CD4-positive, CD25-positive, alpha-beta regulatory T cell (primary cell): ENCODE measurements at places on chromosomes 12 and 14.

GRCh38 chr14:102602421-102603292 is 10.2 kb downstream of the RCOR1 start:
- DNase-seq = no peak

GRCh38 chr12:89710873-89711750 is 2.5 kb upstream of the ATP2B1 start:
- DNase-seq = no peak

DNA sequence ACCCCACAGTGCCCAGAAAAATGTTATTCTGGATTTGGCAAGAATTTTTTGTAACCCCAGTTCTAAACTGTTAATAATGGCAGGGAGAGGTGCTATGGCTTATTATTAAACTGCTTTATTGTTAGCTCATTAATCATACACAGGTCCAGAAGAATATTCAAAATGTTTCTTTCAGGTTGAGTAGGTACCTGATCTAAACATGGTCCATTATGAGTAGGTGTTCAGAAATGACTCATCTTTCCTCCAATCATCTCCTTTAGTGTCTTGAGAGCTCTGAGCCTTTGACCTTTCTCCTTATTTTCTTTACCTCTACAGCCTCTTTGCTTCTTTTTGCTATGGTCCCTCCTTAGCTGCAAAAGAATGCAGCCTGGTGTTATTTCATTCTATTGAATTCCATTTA is 211.0 kb upstream of the GARIN6 start:
- no peak for DNase-seq

GRCh38 chr12:112740387-112740934 is 51.1 kb upstream of the RPH3A start:
- no peak for DNase-seq

GRCh38 chr14:62307844-62308243 is 545.6 kb downstream of the SNAPC1 start:
- no peak for DNase-seq

GRCh38 chr12:104536841-104537240 is 80.1 kb downstream of the CHST11 start:
- no peak for DNase-seq

DNA sequence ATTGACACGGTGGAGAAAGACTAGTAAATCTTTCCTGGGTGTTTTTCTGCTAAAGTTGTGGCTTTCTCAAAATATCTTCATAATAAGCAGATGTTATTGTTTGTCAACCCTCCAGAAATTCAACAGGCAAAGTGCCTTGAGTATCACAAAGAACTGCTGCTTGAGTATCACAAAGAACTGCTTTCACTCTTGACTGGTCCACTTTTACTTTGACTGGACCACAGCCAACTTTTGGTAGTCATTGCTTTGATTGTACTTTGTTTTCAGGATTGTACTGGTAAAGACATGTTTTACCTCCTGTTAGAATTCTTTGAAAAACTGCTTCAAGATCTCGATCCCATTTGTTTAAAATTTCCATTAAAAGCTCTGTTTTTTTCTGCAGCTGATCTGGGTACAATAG is 62.6 kb downstream of the PDZRN4 start:
- no peak for DNase-seq

- no peak for DNase-seq
Measured at GRCh38 chr14:61438860-61439765, 117.7 kb downstream of the PRKCH start.

DNA sequence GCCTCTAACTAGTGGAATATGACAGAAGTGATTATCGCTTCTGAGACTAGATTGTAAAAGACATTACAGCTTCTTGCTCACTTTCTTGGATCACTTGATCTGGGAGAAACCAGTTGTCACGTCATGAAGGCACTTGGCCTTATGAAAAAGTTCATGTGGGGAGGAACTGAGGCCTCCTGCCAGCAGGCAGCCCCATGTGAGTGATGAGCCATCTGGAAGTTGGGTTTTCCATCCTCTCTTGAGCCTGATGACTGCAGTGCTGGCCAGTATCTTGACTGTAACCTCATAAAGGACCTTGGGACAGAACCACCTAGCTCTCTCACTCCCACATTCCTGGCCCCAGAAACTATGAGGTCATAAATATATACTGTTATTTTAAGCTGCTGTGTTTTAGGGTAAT is 28.0 kb downstream of the TTLL5 start:
- DNase-seq = no peak

- DNase-seq = no peak
Measured at GRCh38 chr12:78095623-78096022, 264.9 kb downstream of the NAV3 start.

DNA sequence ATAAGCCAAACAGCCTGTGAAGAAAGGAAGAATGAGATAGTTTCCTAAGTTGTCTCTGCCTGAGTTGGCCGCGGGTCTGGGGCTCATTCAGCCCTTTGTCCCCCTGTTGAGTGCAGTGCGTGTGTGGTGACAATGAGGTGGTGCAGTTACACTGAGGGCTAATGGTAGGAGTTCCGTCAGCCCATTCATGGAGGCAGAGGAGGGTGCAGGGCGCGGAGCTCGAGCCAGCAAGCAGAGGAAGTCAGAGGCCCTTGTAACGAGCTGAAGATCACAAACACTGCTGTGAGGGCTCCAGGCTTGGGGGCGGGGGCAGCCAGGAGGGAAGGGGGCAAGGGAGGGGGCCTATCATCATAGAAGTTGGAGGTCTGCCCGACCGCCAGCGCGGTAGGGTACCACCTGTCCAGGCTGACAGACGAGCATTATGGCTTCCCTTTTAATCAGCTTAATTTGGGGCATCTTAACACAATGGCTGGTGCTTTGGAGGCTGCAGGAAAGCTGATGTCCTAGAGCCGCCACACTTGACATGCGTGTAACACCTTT is 20.5 kb downstream of the CCND2 start:
- DNase-seq = no peak

GRCh38 chr14:94143239-94143638 is 13.8 kb upstream of the IFI27L2 start:
- DNase-seq = no peak

DNA sequence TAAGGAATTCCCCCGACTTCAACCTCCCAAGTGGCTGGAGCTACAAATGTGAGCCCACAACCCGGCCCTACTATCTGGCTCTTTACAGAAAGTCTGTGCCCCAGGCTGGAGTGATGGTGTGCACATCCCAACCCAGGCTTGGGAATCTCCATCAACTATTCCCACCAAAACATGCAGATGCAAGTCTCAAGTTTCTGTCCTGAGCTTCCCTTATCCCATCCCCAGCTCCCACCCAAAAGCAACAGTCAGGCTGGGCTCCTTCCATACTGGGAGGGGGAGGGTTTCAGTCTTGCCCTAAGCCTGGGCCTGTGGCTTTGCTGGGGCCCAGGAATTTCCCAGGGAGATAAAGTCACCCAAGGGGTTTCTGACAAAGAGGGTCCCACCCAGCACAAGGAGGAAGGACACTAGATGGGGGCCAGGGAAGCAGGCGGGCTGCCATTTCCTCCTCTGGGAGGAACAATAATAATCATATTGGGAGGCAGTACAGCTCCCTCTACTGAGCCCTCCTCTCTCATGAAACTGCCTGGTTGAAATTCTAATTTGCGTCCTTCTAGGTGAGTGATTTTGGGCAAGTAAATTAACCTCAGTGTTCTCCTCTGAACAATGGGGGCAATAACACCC is 8.0 kb downstream of the SLC8B1 start:
- DNase-seq = no peak

GRCh38 chr12:1660304-1661187 is 30.3 kb upstream of the ADIPOR2 start:
- peak; percentile 54 for DNase-seq

DNA sequence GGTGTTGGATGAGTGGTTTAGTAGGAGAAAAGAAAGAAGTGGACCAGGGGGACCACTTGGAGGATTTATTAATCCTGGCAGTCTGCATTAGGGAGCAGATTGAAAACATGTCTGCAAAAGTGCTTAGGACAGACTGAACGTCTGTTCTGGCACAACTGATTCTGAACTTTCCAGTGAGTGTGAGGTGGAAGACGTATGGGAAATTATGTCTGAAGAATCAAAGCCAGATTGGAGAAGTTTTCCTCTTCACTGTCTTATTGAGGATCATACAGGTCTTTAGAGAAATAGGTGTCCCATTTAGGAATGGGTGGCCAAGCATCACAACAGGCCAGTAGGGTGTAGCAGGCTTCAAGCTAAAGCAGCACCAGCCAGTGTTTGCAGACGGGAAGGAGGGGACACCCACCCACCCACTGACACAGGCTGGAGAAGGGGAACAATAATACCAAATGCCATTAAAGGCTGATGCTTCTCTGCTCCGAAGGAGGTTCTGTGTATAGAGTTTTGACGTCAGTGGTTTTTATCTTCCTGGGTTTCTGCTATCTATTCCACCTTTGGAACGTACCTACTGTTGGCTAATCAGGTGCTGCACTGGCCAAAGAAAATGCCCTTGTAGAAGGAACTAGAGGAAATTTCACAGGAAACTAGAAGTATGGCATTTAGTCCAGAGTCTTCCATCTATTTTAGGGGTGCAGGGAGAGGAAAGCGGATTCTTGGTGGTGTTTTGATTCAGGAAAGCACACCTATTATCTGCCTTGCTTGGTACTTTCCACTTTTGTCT is 1.8 kb downstream of the SRRM4 start:
- DNase-seq = no peak

- no peak for DNase-seq
Measured at GRCh38 chr12:47281667-47282171, 202.0 kb upstream of the AMIGO2 start.

DNA sequence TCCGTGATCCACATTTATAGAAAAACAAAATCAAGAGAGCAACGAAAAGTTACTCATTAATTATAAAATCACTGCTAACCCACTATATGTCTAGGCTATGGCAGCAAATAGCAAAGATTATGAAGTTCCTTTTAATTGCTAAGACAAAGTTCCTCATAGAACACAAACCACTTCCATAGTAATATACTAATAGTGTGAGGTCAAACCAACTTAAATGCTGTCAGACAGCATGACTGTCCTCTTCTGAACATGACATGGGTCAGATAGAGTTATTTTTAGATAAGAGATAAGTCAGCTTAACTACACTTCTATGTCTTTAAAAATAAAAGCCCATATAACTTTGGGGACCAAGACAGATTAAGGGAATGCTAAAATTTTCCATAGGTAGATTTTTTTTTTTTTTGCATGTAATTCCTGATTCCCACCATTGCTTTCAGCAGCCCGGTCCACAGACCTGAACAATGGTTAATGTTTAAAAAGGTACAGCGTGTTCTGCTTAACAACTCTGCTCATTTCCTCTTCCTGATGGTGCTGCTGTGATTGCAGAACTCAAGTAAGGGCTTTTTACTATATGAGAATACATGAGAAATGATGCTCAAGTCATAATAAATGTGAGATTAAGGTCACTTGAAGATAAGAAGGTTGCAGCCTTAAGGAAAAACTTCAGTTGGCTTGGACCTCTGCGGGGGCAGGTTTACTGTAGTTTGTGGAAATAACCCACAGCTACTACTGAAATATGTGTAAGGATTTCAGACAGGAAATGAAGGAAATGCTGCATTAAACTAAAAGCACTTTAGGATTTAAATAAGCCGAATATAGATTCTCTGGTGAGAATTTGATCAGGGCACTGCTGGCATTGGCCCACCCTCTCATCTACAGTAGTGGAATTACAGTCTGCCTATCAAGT is 37.7 kb upstream of the DUSP6 start:
- DNase-seq = no peak

DNA sequence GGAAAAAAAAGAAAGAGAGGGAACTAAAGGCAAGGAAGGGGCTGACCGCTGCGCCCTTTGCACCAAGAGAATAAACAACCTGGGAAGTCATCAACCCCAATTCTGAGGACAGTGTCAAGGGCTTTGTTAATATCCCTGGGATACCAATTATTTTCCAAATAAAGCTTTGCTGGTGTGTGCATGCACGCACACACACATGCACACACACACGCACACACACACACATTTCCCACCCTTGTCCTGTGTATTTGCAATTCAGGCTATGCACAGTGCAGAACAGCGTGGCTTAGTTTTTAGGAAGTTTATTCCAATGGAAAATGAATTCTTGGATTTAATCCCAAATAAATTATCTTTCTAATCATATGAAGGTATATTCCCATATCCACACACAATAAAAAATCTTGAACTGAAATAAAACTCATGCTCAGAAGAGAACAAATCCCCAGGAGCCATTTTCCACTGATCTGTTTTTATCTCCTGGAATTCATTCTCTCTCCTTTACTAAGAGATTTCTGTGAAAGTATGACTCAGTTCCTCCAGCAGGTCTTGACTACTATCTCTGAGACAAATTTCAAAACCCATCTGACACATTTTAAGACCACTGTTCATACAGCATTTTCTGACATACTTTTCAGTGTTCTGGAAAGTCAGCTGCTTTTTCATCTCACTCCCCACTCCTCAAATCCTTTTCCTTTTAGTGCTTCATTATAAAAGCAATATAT is 334.4 kb upstream of the ATP2B1 start:
- DNase-seq = peak; percentile 14

DNA sequence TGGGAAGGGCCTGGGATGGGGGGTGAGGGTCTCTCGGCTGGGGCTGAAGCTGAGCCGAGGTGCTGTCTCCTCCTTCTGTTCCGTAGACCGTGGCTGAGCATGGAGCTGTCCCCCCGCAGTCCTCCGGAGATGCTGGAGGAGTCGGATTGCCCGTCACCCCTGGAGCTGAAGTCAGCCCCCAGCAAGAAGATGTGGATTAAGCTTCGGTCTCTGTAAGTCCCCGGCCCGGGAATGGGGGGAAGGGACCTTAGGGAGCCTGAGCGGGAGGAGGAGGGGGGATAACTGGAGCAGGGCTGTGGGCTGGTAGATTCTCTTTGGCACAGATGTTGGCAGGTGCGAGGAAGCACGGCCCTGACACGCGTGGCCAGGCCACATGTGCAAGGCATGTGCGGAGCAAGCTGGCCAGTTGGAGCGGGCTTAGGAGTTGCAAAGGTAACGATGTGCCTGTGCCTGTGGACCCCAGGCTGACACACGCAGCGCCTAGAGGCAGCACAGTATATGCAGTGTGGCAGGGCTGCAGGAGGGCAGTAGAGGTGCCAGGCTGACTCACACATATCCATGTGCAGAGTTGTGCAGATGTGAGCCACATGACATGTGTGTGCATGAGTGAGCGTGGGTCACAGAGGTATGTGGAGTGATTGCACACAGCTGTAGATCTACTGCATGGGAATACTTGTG is 512 bp downstream of the PDE1B start:
- DNase-seq = peak; percentile 16

DNA sequence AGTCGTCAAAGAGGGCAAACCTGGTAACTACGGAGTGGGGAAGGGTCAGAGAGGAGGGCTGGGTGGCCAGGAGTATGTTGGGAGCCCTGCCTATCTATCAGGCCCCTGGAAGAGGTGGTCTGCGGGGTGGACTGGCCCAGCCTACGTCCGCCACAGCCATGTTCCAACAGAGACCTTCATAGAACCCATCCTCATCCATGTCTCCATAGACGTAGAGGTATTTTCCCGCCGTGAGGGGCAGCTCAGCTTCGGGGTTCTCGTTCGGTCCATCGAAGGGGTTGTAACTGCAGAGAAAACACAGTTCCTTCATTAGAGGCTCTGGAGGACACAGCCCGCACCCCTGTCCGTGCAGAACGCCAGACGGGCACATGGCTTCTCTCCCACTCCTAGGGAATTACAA is 107.3 kb downstream of the PIWIL1 start:
- DNase-seq = no peak

DNA sequence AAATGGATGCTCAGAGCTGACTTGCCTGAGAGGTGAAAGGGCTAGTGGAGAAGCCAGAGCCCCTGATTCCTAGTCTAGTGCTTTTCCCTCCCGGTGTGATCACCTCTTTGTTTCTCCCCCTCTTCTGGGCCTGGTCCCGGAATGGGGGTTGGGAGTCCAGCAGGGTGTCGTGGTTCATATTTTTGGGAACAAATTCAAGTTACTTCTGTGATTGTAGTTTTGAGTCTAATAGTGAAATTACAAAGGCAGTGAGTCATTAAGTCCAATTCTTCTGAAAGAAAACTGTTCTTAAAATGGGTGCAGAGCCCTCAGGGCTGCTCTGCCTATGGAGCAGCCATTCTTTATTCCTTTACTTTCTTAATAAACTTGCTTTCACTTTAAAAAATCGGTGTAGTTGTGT is 7.6 kb downstream of the SUSD6 start:
- no peak for DNase-seq
